ENCODE measurements at places on chromosomes 7 and 10.

GRCh38 chr10:25257646-25258045 is 82.8 kb downstream of the GPR158 start:
- no peak for DNase-seq

DNA sequence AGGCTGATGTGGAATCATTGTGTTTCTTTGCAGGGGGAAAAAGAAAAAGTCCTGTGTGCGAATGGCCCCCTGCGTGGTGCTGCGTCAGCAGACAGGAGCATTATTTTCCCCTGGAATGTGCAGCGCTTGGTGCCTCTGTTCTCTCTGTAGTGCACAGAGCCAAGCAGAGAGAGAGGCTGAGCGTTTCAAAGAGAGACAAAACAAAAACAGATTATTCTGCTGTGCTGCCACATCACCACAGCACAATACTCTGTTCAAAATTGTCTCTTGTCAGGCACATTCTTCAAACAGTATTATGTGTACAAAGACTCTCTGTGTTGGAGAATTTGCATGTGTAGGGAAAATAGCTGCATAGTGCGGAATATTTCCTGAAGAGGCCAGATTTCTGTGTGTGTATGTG is 609.0 kb downstream of the SDK1 start:
- no peak for DNase-seq

DNA sequence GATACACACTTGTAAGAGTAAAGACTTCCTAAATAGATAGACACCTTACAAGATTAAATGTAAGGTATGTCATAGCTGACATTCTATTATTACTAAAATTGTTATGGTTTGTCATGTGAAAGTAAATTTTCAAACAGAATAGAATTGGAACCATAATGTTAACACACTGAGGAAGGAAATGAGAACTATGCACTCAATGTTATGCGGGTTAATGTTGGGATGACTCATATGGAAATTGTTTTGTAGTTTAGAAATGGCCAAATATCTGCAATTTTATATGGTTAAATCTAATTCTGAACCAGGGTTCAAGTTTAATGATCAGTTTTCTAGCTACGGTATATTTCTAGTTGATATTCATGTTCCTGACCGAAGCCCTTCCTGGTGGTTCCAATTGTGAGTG is 214.2 kb upstream of the ADO start:
- no peak for DNase-seq

DNA sequence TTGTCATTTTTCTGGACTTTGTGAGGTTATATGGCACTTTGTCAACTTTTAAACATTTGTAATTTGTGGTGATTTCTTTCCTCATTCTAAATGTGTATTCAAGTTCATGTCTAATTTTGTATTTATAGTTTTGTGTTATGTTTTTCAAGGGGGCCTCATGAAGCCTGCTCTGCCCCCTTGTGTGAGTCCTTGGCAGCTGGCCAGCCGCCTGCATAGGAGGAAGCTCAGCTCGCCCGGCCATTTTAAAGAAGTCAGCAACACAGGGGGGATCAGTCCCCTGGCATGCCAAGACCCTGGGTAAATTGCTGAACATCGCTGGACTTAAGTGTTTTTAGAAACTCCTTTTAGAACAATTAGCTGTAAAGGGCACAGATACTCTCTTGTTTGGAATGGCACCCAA is 123.0 kb downstream of the ANLN start:
- DNase-seq: no peak

- DNase-seq: peak; percentile 51
Measured at GRCh38 chr7:99579956-99580777, 17.9 kb upstream of the TMEM225B start.

DNA sequence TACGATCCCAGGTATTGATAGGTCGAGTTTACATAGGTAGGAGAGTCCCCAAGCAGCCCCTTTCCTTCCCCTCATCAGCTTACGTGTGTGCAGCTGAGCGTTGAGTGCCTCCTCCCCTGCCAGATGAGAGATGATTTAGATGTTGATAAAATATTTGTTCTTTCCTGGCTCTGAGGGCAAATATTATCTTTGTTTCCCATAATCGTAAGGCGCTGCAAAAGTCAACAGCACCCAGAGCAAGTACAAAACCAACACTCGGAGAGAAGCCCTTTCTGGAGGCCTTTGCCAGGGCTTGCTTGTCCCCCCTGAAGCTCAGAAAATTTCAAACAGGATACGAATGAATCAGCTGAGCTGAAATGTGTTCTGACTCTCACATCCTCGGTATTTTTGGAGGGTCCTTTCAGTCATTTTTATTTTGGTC is 683.2 kb downstream of the LRMDA start:
- peak; percentile 35 for DNase-seq

DNA sequence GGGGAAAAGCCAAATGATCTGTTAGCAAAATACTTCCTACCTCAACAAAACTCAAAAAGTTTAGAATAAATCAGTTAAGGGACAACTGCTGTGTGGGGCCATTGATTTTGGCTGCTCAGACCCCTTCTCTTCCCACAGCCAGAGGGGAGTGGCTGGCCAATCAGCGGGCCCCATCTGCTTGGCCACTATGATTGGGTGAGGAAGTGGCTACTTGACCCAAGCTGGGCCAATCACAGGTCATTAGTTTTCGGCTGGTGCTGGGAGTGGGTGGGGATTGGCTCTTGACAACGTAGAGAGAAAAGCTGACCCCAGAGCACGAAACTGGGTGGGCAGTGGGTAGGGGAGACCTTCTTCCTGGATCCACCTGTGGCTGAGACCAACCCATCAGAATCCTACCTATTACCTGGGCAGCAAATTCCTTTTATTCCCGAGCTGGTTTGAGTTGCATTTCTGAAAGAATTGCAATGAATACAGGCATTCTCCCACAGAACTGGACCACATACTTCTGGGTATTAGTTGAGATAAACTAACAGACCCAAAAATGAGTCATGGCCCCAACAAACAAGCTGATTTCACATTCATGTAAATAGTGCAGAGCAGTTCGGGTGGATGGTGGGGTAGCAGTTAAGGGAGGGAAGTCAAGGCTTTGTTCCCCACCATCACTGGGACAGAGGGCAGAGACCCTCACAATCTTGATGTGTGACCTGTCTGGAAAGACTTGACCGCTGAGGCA is 35.6 kb upstream of the HMX3 start:
- no peak for DNase-seq

- DNase-seq: no peak
Measured at GRCh38 chr7:5172196-5172775, 17.7 kb upstream of the WIPI2 start.

GRCh38 chr10:98446151-98446660 is 529 bp downstream of the HPS1 start:
- no peak for DNase-seq

DNA sequence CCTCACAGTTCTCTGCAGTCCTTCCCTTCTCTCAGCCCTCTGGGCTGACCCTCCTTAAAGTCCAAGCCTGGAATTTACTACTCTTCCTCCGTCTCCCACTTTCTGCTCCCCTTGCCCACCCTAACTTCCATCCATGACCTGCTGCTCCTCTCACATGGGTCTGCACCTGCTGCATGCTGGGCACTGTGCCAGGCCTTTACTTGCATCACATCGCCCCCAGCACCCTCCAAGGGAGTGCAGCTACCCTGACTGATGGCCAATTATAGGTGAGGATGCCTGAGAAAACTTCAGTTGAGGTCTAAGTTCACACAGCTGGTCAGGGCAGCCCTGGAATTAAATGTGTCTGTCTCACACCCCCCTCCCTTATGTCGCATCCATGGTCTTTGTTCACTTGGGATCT is 53.6 kb upstream of the ZPBP start:
- DNase-seq: peak; percentile 54

GRCh38 chr10:124220971-124221355 is 127.6 kb upstream of the CHST15 start:
- no peak for DNase-seq

DNA sequence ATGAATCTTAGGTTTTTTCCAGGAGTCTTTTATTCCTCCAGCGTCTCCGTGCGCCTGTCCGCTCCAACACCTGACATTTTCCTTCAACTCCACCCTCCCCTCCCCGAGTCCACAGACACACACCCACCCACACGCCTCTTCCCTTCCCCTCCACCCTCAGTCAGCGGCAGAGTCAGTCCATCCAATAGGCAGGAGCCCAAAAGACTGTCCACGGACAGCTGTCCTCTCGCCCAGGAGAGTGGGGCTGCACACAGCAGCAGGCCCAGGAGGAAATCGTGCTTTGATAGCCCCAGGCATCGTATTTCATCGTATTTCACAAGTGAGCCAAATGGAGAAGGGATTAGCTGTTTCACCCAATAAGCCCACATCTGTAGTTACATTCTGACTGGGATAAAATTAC is 285.1 kb downstream of the ZEB1 start:
- DNase-seq: peak; percentile 11

GRCh38 chr7:100678291-100678984 is 4.9 kb downstream of the GNB2 start:
- DNase-seq: no peak

- peak; percentile 6 for DNase-seq
Measured at GRCh38 chr7:132145466-132145865, 430.8 kb downstream of the PLXNA4 start.

GRCh38 chr7:73770002-73770859 is at the start of gene CLDN3:
Gene CLDN3, minus strand, starts transcription at chr7:73770270. Its CDS starts 221 bp downstream, at chr7:73770049.
- peak; percentile 97 for DNase-seq

- no peak for DNase-seq
Measured at GRCh38 chr7:139708541-139708940, 69.3 kb downstream of the HIPK2 start.

- no peak for DNase-seq
Measured at GRCh38 chr7:64893401-64893800, 9.7 kb upstream of the ZNF273 start.

- DNase-seq: no peak
Measured at GRCh38 chr10:34995925-34996324, 94.2 kb downstream of the CUL2 start.

- DNase-seq: no peak
Measured at GRCh38 chr7:46164629-46165028, 243.6 kb upstream of the IGFBP3 start.

DNA sequence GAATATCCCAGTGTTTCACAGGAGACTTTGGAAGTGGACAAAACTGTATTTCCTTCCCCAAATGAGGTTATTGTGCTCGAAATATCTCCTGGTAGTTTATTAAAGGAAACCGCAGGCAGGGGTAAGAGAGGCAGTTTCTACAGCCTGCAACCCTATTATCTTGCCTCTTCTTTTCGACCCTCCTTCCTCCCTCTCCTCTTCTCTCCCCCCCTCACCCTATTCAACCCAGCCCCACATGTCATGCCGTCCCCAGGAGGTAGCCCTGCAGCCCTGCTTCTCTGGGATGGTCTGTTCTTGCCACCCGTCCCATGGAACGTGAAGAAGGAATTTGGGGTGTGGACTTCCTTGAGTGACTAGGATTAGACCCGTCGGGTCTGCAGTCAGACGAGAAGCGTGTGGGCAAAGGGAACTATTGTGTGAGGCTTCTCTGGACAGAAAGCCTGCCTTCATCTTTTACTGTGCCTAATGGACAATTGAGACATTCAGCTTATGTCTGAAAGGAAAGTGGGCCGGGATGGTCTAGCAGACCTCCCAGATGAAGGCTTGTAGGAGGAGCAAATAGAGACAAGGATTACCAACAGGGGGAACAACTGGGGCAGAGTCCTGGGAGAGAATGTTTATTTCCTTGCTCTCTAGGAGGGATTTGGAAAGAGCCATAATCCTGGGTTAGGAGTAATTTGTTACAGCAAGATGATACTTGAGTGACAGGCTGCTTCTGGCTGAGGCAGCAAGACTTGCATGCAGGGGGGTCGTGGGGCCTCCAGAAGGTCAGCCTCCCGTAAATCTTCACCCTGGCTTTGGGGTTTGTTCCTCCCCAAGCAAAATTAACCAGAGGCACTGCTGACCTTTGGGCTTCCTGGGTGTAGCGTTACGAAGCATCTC is 77.8 kb downstream of the TCF7L2 start:
- DNase-seq: no peak

DNA sequence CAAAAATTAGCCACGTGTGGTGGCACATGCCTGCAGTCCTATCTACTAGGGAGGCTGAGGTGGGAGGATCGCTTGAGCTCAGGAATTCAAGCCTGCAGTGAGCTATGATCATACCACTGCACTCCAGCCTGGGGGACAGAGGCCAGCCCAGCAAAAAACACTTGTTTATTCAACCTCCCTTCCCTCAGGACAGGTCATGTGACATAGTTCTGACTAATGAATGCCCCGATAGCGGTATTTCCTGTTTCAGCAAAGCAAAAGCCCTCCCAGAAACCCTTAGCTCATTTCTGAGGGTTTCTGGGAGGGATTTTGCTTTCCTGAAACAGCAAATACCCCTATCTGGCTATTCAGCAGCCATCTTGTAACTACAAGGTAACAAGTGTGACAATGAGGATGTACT is 157.1 kb downstream of the GATA3 start:
- no peak for DNase-seq

- DNase-seq: no peak
Measured at GRCh38 chr10:60332371-60332770, 57.3 kb downstream of the ANK3 start.

GRCh38 chr10:131970946-131971345 is 10.8 kb downstream of the BNIP3 start:
- DNase-seq: no peak

DNA sequence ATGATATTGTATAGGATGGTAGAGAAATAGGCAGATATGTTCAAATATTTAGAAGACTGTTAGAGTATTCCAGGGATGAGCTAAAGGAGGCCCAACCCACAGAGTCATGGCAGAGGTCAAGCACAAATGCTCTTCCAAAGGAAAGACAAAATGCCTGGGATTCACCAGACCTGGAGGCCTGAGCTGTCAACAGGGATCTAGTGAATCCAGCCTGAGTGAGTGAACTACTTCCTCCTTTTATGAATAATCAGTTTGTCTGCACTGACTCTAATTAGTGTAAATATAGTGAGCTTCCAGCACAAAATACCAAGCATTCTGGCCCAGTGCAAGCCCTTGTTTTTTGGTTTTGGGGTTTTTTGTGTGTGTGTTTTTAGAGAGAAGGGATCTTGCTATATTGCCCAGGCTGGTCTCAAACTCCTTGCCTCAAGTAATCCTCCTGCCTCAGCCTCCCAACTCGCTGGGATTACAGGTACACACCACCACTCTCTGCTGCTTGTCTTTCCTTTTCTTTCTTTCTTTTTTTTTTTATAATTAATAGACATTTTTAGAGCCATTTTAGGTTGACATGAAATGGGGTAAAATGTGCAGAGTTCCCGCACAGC is 244.4 kb downstream of the SKIDA1 start:
- no peak for DNase-seq

GRCh38 chr10:112898540-112899390 is 51.3 kb upstream of the TCF7L2 start:
- DNase-seq: no peak

DNA sequence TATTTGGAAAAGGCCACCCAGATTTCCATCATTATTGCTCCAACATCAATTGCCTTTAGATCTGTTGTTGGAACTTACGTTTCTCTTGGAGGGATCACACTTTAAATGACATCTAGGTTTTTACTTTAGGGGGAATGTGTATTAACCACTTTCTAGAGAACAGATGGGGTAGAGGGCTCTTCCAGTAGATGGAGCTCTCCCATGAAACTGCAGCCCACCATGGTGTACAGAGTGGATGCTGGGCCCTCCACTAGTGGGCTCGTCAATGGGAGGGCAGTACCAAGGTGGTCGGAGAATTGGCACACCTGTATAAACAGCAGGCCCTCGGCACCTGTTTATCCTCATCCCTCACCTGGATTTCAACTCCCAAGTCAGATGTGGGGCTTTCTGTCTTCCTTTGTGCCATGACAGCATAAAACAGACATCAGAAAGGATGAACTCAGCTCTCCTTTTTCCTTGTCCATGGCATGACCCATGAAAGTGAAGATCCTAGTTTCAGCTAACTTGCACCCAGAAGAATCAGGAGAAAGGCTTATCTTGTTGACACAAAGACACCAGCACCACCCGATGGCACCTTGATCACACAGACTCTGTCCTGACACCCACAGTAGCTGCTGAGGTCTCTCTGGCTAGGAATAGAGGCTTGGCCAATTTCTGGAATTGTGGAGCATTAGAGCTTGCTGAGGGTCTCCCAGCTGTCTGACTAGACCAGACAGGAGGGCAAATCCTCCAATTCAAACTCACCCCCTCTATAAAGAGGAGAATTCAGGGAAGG is 150.5 kb downstream of the CYP26A1 start:
- DNase-seq: no peak

Data from NCI-H2081 (cell line).